ENCODE measurements at places on chromosomes 6 and 20.
A peak's percentile ranks its signal among the peaks of the same experiment; 100 is the strongest.

- no peak for DNase-seq
Measured at GRCh38 chr20:43576108-43576507, 14.6 kb upstream of the IFT52 start.

DNA sequence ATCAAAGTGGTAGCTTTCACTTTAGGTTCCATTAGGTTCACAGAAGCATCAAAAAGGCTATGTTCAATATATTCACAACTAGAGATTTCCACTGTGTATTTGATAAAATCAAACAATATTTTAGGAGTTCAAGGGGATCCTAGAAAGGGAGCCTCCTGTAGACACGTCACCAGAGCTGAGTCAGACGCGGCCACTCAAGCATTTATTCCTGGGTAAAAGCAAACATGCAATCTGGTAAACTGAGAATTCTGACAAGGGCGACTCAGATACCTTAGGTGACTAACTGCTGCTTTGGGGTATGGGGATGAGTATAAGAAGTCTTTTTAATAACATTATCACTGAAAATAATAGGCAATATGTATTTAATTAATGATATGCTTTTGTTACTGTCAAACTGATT is 118.7 kb upstream of the HMGN3 start:
- DNase-seq, result no peak

DNA sequence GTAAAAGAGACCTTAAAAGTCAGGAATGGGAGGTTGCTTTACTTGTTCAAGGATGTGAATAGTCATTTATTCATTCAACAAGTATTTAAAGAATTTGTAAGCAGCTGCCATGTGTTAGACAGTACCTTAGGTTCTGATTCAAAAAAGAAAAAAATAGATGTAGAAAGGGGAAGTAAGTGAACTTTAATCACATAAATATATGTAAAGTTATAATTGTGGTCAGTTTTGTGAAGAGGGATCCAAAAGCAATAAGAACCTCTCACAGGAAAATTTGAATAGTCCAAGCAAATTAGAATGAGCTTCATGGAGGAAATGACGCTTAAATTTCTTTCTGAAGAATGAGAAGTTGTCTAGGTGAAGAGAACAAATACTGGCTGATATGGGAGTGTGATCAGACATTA is 596.1 kb upstream of the CITED2 start:
- DNase-seq, result no peak

- no peak for DNase-seq
Measured at GRCh38 chr6:42101186-42101657, 41.2 kb downstream of the C6orf132 start.

DNA sequence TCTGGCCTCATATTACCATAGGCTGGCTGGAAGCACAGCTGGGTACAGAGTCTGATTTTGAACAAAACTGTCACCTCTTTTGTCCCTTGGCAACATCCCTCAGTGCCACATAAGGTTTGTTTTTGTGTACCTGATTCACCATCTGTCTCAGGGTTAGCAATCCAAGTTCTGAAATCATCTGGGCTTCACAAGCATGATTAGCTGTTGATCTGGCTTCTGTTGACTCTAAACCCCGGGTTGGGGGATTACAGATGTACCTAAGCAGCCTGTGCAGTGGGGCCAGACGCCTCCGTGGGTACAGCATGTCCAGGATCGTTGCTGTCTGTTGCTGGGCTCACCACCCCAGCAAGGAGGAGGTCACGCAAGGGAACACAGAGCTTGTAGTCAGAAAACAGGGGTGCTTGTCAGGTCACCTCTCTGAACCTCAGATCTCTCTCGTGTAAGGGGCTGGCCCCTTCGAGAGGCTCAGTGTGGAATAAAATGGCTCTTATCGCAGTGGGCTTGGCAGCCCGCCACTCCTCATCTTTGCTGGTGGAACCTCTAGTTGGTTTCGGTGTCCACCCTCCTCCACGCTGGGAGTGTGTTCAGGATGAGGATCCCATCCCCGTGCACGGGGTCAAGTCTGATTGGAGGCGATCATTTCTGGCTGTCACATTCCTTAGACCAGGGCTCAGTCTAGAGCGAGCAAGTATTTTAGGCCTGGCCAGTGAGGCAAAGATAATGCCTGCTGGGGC is 39.2 kb upstream of the ZNF831 start:
- no peak for DNase-seq

GRCh38 chr6:121590438-121590837 is 155.0 kb downstream of the GJA1 start:
- DNase-seq, result no peak

- no peak for DNase-seq
Measured at GRCh38 chr6:163437466-163437865, 22.9 kb downstream of the QKI start.

DNA sequence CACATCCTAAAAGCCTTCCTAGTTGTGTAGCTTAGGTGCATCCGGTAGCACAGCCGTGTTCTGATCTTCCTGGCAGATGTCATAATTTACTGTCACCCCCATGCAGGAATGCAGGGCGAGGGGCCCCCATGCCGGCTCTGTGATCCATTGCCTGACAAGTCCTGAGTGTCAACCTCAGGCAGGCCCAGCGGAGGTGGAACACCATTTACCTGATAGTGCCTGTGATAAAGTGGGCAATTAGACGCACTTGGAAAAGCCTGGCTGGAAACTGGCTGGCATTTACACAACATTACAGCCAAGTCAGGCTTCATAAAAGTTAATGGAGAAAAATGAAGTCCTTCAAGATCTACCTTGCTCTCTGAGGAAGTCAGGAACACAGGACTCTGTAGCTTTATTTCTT is 521.4 kb upstream of the JAG1 start:
- no peak for DNase-seq

DNA sequence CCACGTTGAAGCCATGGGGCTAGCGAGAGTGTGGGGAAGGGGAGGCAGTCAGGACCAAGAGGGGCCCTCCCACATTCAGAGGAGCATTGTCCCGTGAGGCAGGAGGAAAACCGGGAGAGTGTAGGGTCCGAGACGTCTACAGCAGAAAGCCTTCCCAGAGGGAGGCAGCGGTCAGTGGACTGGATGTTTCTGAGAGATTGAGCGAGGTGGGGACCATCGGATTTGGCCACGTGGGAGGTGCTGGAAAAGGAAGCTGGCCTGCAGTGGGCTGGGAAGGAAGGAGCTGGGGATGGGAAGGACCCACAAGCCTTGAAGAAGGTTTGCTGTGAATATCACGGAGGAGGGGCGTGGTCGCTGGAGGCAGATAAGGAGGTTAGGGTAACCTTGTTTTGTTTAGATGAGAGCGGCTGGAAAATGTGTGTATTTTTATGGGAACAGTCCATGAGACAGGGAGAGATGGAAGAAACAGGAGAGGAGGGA is 119.0 kb upstream of the RNF24 start:
- DNase-seq, result no peak

GRCh38 chr6:25868436-25869183 is 5.4 kb downstream of the SLC17A3 start:
- no peak for DNase-seq

GRCh38 chr6:116016846-116017545 is 43.7 kb downstream of the FRK start:
- no peak for DNase-seq

DNA sequence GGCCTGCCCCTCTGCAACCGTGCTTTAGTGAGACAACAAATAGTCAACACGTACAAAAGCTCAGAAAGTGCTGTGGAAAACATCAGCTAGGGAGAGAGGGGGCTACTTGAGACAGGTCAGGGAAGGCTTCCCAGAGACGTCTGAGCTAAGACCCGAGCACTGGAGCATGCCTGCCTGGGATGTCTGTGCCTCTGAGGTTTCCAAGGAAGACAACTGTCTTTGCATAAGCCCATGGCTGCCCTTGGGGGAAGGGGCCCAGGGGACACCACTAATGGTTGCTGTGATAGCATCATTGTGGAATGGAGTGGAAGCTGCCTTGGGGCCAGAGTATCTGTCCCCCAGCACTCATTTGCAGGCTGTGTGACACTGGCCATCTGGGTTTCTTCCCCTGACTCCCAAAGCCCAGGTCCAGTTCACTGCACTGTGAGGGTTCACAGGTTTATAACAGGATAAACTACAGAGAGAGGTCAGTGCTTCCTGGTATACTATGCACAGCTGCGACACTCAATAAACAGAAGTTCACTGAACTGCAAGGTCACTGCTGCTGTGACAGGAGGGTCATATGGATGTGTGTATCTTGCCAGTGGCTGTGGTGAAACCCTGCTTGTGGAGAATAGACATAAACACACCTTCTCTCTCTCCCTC is 1.5 kb upstream of the ARFGEF2 start:
- DNase-seq, result peak; percentile 44

- no peak for DNase-seq
Measured at GRCh38 chr6:67433124-67433523, 1202.0 kb upstream of the ADGRB3 start.

DNA sequence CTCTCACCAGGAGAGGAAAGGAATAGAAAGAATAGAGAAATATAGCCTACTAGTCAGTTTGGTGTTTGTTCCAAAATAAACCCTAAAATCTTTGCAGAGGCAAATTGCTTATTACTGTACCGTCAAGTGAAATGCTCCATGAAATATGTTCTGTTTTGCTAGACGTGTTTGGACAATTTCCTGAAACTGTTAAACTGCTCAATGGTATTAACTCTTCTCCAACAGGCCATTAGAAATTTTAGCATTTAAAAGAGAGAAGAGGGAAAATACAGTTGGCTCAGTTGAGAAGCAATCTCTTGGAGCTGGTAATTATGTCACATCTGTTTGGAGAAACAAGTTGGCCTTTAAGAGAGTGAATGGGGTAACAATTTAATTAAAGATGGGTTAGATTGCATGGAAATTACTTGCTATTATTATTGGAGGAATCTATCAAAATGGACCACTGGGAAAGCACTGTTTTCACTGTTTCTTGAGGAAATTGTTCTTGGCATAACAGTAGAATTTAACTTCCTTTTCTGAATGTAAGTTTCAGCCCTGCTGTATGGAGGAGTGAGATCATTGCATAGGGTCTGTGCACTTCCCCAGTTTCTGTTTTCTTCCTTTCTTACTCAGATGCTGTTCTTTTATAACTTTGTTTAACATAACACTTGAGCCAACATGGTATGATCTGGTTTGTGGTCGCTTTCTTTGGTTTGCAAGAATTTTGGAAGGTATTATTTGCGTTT is 373.6 kb downstream of the PLCB1 start:
- DNase-seq, result no peak

DNA sequence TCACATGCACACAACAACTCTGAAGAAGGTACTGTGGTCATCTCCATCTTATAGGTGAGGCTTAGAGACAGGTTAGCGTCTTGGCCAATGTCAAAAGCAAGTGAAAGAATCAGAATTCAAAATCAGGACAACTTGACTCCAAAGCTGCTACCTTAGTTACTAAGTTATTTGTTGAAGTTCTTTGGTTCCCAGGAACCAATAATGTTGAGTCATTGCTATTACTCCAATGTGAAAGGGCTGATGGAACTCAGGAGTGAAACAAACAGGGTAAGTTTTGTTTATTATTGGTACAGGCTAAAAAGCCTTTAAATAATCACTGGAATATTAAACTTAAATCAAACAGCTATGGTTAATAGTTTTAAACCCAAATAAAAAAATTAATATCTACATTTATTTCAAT is 111.1 kb downstream of the PDSS2 start:
- DNase-seq, result no peak

DNA sequence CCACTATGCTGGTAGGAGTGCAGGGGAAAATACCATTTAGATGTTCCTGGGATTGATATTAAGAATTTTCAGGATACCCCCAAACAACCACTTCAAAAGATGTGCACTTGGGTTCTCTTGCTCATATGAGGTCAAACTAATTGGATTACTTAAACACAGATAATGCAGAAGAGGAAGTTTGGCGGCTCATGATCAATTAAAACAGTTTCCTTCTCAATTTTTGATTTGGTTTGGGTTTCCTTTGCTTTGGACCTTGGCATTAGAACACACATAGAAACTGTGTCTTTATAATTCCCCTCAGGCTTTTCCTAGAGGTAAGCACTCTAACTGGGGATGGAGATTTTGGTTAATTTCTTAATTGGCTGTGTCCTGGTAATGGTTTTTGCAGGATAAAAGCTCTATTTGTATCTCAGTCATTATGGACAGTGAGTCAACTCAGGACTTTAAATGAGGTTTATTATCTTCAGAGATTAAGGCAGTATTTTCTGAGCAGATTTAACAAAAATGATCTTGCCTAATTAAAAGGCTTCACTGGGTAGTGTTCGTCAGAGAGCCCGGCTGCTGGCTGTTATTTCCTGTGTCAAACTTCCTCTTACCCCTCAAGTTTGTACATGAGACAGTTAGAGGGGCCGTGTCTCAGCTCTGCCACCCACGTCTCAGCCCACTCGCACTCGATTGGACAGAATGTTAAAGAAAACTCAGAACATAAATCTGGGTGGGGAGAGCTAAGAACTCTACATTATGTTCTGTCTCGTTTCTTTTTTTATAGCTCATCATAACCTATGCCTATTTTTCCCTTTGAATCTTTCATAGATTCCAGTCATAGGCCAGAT is 50.3 kb upstream of the PREP start:
- peak; percentile 61 for DNase-seq

- DNase-seq, result no peak
Measured at GRCh38 chr20:49846206-49846807, 33.7 kb downstream of the SLC9A8 start.

DNA sequence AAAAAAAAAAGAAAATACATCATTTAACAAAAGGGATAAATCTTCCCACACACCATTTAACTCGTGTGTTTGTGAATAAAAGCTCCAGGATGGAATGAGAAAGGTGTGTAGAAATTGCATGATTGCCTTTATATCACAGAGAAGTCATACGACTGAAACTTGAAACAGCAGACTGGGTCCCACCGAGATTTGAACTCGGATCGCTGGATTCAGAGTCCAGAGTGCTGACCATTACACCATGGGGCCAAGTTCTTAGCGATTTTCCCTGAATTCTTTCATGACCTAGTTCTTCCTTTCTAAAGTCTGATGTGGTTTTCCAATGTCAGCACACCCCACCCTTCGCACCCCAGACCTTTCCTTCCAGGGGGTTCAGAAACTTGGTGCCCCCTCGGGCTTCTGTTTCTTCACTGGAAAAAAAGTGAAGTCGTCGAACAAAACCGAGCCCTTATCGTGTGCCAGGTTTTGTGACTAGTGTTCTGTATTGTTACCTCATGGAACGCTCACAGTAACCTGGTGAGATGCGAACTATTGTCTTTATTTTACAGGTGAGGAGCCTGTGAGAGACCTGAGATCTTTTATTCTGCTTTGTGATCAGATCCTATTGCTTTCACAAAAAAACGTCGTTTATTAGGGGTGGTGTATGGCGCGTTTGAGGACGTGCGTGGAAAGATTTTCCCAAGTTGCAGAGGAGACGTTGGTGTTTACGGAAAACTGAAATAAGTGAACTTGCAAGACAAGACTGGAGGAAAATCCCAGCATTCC is 120.8 kb downstream of the OR2B2 start:
- peak; percentile 78 for DNase-seq

DNA sequence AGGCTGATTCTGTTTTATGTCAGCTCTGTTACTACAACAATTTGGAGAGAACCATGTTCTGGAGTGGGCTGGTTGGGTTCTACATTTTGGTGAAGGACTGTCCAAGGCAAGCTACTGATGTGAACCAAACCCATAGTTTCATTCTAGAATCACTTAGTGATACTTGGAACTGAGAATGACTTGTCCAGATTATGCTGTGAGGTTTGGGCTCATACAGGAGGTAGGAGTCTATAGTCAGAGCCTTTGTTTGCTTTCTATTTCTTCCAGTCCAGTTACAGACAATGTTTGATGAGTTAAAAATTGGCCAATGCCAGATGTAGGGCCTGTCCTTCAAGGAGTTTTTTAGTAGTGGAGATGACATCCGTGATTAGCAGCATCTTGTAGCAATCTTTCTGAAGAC is 97.9 kb downstream of the LRRC1 start:
- no peak for DNase-seq

- DNase-seq, result no peak
Measured at GRCh38 chr20:10666221-10667076, 7.3 kb downstream of the JAG1 start.
